GM12892 (cell line): ENCODE measurements at places on chromosomes 3 and 15.

DNA sequence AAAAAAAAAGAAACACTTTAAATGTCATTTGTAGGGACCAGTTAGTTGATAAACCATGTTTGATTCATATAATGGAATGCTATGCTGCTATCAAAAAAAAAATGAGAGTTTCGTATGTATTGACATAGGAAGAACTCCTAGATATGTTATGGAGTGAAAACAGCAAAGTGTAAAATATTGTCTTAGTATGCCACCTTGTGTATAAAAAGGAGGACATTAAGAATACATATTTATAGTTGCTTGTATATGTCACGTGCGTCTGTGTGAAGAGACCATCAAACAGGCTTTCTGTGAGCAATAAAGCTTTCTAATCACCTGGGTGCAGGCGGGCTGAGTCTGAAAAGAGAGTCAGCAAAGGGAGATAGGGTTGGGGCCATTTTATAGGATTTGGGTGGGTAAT, 39.5 kb downstream of the KBTBD8 start:
- no peak for DNase-seq

DNA sequence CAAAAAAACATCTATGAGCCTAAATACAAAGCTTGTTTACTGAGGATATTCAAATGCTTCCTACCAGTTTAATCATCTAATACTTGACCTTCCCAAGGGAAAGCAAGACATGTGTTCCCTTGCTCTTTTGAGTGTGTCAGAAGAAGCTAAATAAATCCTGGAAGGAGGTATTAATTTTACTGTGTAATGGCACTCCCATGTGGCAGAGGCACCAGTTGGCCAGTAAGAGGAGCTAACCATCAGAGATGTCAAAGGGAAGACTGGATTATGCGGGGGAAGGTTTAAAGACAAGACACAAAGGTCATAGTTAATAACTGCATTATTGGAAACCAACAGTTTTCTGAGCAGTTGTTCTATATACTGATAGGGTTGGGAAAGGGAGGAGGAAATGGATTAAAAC, 125.1 kb downstream of the SUCLG2 start:
- DNase-seq = no peak

GRCh38 chr3:178001670-178002101, 534.5 kb upstream of the KCNMB2 start:
- DNase-seq = no peak

DNA sequence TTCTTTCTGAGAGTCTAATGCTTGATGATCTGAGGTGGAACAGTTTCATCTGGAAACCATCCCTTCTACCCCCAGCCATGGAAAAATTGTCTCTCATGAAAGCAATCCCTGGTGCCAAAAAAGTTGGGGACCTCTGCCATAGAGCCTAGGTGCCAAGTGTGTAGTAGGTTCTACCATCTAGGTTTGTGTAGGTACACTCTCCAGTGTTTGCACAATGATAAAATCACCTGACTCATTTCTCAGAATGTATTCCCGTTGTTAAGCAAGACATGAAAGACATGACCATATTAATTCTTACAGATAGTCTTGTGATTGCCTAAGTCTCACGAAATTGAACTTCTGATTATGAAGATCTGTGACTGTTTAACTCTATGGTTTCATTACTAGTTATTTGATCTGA, 68.6 kb downstream of the KAT2B start:
- DNase-seq = no peak

- peak; percentile 5 for DNase-seq
Observed at GRCh38 chr3:68972358-68972979, 40.1 kb upstream of the TAFA4 start.

- no peak for DNase-seq
Observed at GRCh38 chr3:177482048-177482691, 284.9 kb upstream of the TBL1XR1 start.

- DNase-seq = no peak
Observed at GRCh38 chr3:46202535-46202934, 5.6 kb downstream of the CCR1 start.

GRCh38 chr3:42019953-42020260, 58.0 kb upstream of the ULK4 start:
- no peak for DNase-seq

DNA sequence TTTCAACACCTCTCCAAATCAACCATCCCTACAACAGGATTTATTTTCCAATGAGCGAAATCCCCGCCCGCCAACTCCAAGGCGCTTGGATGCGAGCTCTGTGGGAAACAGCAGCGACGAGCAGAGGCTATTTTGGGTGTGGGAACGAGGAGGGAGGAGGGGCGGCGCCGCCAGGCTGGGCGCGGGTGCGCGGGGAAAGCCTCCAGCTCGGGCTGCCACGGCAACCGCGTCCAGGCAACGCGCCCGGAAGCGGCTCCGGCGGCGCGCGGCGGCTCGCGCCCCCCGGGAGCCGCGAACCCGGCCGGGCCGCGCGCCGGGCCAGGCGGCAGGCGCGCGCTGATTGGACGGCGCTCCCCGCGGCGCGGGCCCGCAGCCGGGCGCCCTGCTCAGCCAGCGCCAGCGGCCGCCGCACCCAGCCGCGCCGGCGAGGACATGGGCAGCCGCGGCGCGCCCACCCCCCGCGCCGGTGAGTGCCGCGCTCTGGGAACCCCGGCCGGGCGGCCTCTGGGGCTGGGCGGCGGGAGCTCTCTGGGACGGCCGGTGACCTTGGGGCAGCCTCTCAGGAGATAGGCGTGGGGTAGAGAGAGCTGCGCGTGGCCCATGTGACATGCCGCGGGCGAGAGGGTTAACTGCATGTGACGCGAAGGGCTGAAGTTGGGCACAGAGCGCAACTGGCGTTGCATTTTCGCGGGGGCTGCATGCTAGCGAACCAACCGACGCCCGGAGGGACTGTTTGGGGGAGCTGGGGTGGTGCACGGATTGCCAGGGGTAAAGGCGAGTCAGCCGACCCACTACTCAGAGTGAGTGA, at the start of gene FAM81A:
Gene FAM81A, plus strand, starts transcription at position 370 of the 808 bp plus-strand sequence. CDS start 20,441 bp downstream, outside the sequence.
- peak; percentile 95 for DNase-seq

DNA sequence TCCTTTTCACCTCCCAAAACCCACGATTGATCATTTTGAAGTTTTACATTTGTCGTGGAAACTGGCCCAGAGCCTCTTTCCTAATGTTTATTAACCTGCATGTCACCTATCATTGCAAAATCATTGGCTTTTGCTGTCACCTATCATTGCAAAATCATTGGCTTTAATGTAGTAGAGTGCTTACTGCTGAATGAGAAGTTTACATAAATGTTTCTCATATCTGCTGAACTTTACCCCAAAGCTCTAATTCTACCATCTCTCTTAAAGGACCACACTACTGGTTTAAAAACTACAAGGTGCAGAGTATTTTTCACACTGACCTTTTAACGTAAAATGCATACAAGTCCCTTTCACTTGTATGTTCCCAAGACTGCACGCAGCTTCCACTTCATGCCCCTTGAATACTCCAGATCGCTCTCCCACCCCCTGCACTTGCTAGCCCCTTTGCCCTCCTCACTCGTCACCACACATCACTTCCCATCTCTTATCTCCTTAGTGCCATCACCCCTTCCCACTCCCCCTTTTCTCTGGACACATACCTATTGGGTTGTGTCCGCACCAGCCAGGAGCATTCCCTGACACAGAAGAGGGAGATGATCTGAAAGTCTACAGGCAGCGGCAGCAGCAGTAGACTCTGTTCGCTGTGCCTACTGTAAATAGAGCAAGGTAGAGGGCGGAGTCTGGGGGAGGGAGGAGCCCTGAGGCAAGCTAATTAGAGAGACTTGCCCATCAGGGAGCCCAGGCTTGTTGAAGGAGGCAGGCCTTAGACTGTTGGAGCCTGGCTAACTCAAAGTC, 30.2 kb upstream of the ATOSA start:
- no peak for DNase-seq

DNA sequence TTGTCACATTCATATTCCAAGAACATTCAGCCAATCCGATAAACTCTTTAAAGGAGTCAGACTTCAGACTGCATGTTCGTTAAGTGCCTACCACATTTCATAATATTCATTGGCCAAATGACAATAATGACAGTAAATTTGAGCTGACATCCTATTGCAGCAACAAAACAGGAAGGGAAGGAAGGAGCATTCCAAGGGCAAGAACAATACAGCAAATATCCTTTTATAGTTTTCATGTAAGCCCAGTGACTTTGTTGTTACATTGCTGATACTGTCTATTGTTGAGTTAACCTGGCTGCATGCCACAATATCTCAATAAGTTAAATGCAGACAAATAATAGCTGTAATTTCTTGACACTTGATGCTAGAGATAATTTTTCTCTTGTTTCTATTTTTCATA, 16.4 kb upstream of the CBLB start:
- DNase-seq = no peak

GRCh38 chr3:139935016-139935865, at the start of gene CLSTN2:
CLSTN2 (plus strand) TSS chr3:139935185.
- DNase-seq = peak; percentile 51

DNA sequence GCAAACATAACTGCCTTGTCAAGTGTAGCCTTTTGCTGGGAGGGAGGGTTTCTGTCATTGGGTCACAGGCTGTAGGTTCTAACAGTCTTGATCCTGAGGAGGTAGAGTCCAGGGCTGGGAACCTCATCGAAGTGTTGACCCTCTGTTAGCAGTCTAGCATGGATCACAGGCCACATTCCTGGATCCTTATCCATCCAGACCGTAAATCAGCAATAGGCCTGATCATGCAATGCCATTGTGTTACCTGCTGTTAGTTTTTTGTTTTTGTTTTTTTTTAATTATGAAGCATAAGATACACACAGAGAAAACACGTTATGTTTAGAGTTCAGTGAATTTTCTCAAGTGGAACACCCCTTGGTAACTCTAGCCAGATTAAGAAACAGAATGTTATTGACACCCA, 282.0 kb upstream of the TPM1 start:
- DNase-seq = no peak

GRCh38 chr3:97871801-97872524, 50.2 kb downstream of the CRYBG3 start:
- no peak for DNase-seq

- DNase-seq = no peak
Observed at GRCh38 chr3:192840143-192840836, 77.4 kb downstream of the MB21D2 start.

- DNase-seq = no peak
Observed at GRCh38 chr3:128123156-128123537, 465 bp downstream of the RUVBL1 start.

DNA sequence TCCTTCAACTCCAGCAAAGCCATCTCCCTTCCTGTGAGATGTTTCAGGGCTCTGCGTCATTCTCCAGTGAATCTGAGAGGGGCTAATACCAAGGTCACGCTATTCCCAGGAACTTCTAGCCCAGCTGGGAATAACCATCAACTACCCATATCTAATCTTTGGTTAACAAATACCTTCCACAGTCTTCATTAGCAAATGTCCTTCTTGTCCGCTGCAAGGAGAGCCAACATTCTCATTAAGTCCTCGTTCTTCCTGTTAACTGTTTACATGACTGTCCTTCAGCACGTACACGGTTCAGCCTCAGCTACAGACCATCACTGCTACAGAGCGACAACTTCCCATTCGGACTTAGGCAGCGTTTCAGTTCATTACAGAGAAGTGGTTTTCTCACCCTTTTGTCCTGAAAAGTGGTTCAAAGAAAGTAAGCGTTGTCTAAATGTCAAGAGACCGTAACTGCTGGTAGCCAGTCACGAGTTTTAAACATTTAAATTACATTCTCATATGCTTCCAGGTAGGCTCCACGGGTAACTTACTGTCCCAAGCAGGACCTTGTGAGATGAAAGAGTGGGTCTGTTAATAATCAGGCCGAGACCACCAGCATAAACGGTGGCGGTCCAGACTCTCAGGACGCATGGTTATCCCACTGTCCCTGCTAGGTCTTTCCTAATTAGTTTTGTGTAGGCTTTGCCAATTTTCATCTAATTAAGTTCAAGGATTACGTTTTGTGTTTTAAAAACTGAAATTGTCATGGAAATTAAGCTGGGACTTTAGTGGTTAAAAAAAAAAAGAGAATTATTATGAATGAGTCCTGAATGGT, 63.8 kb downstream of the CHSY1 start:
- DNase-seq = no peak

- DNase-seq = no peak
Observed at GRCh38 chr3:16239780-16240179, 25.0 kb downstream of the DPH3 start.

DNA sequence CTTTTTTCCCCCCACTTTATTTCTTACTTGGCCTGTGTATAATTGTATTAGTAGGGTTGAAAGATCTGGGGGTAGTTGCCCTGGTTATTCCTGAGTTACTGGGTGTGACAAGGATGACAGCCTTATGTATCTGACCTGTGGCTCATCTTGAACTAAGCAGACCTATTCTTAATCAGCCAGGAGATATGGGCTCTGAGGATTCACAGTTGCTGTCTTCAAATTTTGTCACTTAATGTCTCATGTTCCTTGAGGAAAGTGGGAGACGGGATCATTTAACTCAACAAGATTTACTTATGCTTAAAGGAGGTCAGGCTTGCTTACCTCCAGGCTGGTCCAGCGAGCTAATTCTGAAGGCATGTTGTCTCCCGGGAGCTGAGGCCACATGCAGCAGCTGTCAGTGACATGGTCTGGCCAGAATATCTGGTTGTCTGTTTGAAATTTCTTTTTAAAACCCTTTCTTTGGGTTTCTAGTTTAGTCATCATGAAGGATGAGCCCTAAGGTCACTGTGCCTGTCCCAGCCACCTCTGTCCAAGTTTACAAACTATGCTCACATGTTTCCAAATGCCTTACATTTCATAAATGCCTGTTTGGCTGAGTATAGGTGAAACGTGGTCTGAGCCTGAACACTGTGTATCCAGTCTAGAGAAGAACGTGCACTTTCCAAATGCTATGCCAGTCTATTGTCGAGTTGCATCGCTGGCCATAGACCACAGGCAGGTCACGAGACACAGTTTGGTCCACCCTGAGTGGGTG, 26.8 kb downstream of the LRTM1 start:
- no peak for DNase-seq

DNA sequence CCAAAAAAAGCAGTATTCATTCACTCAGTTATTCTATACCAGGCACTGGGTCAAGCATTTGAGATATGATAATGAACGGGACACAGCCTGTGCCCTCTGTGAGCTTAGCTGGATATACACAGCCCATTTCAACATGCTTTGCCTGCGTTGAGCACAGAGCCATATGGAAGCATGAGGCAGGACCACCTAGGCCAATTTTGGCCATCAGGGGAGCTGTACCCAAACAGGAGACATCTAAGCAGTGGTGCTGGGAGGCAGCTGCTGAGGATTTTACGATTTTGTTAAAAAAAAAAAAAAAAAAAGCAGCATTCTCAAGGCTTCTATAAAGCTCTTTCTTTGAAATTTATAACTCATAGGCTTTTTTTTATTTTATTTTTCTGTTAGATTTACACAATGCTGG, 87.2 kb upstream of the SLC2A2 start:
- no peak for DNase-seq

- no peak for DNase-seq
Observed at GRCh38 chr15:67080118-67080899, 14.9 kb downstream of the SMAD3 start.

GRCh38 chr15:88661041-88661700, 22.4 kb downstream of the ISG20 start:
- no peak for DNase-seq
